Activated T-helper 9 cell treated with anti-CD3 and anti-CD28 coated beads, Interleukin-2, amount 50 U/mL, for 16 hours (primary cell): ENCODE measurements at places on chromosomes 1 and 21.

GRCh38 chr1:244104309-244105060 lies 53.4 kb downstream of the ZBTB18 start:
- DNase-seq, result no peak

DNA sequence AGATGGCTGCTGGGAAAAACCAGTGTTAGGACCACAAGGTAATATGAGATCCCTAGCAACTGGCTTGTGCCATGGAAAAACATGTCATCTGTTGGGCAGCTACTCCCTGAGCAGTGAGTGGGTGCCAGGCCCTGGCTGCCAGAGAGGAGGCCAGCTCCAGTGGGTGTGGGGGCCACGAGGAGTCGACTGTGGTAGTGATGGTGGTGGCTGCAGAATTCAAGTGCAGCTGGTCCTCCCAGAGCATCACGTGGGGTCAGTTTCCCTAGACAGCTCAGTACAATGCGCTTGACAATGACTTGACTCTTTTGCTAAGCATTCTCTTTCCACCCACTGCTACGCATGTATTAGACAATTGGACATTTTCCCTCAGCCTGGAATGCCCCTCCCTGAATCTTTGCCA lies 14.5 kb upstream of the CDC42 start:
- DNase-seq, result no peak

GRCh38 chr1:145716641-145717345 lies 2.5 kb upstream of the CD160 start:
- no peak for DNase-seq

GRCh38 chr1:221309723-221310122 lies 430.5 kb downstream of the HLX start:
- DNase-seq, result no peak
